Putamen (tissue), 1 donor: ENCODE measurements at places on chromosomes 16 and 17.
A peak's percentile ranks its signal among the peaks of the same experiment; 100 is the strongest.

DNA sequence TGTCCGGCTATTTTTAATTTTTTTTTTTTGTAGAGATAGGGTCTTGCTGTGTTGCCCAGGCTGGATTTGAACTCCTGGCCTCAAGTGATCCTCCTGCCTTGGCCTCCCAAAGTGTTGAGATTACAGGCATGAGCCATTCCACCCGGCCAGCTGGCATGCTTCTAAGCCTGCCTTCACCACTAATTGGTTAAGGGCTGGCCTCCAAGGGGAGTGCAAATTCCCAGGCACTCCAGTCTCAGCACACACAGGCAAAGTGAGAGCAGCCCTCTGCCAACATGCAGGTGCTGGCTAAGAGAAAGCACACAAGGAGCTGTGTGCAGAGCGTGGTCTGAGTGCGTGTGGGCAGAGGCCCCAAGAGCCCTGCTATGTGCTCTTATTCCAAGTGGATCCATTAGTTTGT, 149.8 kb upstream of the HS3ST2 start:
- no peak for DNase-seq

GRCh38 chr17:1986783-1987451, 38.2 kb downstream of the RTN4RL1 start:
- DNase-seq = no peak

DNA sequence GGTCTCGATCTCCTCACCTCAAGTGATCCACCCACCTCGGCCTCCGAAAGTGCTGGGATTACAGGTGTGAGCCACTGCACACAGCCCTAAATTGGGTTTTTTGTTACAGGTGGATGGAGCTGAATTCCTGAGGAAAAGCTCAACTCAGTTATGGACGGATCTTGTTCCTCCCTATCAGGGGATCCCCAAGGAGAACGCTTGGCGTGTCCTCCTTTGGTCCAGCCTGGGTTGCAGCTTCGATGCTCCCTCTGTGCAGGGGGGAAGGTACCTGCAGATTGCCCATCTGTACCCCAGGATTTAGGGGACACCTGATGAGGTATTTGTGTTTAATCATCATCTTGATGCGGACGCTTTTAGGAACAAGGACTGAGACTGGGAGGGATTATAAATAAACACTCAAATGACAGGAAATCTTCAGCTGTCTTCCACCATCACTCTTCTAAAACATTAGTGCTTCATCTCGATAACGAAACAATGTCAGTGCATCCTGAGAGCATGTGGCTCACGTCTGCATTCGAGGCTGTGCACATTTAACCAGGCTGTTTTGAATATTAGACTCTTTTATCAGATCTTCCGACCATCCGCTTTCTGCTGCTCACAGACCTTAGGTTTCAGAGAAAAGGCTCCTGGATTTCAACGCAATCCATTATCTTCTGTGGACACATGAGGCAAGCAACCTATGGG, 18.2 kb upstream of the MEIOB start:
- no peak for DNase-seq

- DNase-seq = peak; percentile 55
Observed at GRCh38 chr17:44120851-44121605, 2.4 kb downstream of the HDAC5 start.

DNA sequence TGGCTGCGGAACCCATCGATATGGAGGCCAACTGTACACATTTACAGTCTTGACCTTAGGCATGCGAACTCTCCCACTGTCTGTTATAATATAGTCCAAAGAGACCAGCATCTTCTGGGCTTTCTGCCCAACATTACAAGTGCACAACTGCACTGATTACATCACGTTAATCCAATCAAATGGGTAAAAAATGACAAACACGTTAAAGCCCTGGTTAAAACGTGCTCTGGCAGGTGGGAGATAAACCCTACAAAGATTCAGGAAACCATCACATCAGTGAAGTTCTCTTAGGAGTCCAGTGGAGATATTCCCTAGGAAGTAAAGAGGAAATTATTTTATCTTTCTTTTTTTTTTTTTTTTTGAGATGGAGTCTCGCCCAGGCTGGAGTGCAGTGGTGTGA, 23.7 kb upstream of the XYLT2 start:
- no peak for DNase-seq

GRCh38 chr17:2815781-2816185, 19.5 kb downstream of the RAP1GAP2 start:
- DNase-seq = no peak

DNA sequence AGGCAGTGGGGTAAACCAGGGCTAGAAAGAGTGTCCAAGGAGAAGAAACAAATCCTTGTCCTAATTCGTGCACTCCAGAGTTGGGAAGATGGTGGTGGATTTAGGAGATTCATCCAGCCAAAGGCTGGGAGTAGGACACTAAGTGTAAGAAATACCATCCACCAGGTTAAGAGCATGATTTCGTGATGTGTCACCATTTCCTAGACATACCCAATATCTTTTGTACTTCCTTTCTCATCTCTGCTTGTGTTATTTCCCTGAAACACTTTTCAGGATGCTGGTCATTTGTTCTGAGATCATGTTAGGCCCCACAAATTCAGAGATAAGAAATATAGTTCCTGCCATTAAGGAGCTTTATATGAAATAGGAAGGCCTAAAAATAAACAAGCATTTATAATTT, 106.3 kb upstream of the HLF start:
- no peak for DNase-seq

GRCh38 chr17:83006515-83007455, 72.6 kb upstream of the METRNL start:
- DNase-seq = no peak

DNA sequence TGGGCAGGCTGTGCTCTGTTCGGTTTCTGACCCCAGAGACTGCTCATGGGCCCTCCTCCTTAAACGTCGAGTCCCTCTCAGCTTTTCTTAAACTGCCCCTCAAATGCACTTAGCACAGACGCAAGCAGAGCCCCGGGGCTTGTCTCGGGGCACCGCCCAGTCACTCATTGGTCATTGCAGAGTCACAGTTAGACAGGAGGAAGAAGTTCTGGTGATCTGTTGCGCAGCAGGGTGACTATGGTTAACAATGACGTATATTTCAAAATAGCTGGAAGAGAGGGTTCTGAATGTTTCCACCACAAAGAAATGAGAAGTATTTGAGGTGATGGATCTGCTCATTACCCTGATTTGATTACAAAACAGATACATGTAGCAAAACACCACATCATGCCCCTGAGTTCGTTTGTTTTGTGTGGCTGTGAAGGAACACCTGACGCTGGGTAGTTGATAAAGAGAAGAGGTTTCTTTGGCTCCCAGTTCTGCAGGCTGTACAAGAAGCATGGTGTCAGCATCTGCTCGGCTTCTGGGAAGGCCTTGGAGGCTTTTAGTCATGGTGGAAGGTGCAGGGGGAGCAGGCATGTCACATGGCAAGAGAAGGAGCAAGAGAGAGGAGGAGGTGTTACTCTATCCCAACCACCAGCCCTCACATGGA, 387.4 kb downstream of the CPPED1 start:
- DNase-seq = no peak

GRCh38 chr16:66133643-66134338, 232.7 kb upstream of the CDH5 start:
- no peak for DNase-seq

DNA sequence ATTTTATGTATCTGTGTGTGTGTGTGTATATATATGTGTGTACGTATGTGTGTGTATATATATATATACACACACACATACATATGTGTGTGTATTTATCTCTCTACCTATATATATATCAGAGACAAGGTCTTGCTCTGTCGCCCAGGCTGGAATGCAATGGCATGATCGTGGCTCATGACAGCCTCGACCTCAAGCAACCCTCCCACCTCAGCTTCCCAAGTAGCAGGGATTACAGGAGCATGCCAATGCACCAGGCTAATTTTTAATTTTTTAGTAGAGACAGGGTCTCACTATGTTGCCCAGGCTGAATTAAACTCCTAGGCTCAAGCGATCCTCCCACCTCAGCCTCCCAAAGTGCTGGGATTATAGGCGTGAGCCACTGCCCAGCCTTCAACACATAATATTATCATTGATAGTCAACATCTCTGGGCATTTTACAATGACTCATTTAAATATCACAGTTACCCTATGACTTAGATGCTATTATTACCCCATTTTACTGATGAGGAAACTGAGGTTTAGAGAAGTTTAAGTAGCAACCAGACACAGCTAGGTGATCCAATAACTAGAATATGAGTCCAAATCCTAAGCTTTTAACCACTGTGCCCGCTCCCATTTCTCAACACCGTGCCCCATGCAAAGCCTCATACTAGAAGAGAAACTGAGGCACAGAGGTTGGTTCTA, 24.3 kb downstream of the G6PC3 start:
- no peak for DNase-seq

GRCh38 chr17:8609910-8610309, 20.6 kb downstream of the MYH10 start:
- no peak for DNase-seq

- no peak for DNase-seq
Observed at GRCh38 chr16:85954927-85955519, 56.1 kb downstream of the IRF8 start.

- no peak for DNase-seq
Observed at GRCh38 chr16:4652561-4652960, 27.9 kb downstream of the MGRN1 start.

DNA sequence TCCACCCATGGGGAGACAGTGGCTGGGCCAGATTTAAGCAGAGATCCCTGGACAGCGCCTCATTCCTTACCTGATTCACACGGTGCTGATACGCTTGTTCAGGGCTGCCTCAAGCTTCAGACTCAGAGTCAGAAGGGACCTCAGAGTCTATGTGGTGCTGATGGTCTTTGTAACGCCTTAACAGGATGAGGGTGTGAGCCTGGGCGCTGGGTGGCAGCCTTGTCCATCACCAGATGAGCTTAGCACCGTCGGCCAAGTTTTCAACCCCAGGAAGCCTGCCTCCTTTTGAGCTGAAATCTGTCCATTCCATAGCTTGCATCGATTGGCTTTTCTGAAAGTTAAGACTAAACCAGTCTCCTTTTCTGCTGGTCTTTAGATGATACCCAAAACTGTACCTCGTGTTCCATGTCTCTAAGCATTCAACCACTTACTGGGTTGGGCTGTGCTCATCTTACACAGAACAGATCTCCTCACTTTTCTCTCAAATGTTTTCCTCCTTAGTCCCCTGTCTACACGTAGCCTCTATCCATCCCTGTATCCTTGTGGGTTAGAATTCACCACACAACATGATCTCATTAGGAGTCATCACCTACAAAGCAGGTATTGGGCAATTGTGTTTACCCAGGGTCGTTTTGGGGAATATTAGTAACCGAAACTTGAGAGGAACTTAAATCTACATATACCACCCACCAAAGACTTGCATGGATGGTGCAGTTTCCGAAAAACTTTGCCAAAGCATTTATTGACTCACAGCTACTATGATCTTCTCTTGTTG, 573.4 kb downstream of the CDH13 start:
- DNase-seq = no peak

- DNase-seq = no peak
Observed at GRCh38 chr17:65254166-65254565, 117.0 kb downstream of the RGS9 start.

- no peak for DNase-seq
Observed at GRCh38 chr17:70863436-70864248, 694.3 kb downstream of the KCNJ2 start.

DNA sequence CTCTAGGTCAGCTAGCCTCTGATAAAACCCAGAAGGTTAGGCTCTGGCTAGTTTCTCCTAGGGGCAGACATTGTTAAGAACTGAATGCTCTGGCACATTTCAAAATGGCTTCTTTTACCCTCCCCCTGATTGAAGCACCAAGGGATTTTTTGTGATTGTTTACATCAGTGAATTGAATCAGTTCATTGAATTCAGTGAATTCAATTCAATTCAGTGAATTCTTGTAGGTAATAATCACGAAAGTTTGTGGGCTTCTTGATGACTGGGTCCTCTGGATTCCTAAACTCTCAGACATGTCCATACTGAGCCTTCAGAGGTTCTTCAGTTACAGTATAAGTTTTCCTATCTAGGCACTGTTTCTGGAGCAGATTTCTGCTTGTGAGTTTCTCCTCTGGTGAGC, 135.2 kb upstream of the ELAC2 start:
- DNase-seq = no peak

GRCh38 chr16:50550035-50550434, 1.8 kb downstream of the NKD1 start:
- DNase-seq = no peak

GRCh38 chr16:52364500-52364899, 182.4 kb downstream of the TOX3 start:
- DNase-seq = no peak

- no peak for DNase-seq
Observed at GRCh38 chr17:42323268-42323773, 35.0 kb downstream of the STAT5A start.

DNA sequence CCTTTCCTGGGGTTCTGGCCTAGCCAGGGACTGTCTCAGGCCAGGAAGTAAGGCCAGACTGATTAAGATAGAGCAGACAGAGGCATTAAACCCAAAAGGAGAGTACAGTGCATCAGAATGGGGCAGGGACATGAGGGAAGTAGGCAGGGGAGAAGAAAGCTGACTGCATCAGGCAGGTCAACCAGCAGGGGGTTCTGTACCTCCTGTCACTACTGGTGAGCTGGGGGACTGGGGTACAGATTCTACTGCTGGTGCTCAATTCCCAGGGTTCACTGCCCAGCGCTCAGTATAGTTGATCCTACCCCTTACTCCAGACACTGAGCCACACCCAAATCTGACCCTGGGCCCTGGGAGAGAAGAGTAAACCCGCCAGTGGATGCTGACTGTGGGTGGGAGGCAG, 12.9 kb upstream of the MTMR4 start:
- DNase-seq = no peak

DNA sequence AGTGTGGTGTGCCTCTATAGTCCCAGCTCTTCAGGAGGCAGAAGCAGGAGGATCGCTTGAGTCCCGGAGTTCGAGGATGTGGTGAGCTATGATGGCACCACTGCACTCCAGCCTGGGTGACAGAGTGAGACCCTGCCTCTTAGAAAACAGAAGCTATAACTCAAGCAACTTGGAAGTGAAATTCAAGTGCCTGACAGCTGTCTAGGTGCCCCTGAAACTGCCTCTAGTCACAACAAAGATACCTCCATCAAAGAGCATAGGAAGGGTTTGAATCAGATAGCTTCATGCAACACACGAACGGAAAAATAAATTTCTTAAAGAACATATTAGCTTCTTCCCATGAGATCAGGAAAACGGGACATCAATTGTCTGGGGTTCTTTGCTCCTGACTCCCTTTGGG, 860 bp upstream of the PLCG2 start:
- no peak for DNase-seq

DNA sequence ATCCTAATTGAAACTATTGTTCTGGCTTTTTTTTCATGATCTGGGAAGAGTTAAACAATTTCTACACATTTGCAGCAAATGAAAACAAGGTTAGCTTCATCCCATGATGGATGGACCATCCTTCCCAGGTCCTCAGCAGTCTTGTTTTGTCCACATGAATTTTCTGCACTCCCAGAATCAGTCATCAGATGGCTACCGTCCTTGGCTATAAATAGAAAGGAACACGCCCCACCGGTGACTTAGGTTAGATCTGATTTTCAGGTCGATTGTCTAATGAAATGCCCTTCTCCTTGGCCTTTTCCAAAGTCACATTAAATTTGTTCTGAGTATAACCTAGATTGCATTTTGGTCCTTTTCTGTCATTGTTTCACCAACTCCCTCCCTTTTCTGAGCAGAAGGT, 41.4 kb upstream of the NOL11 start:
- no peak for DNase-seq
